ENCODE measurements at places on chromosomes 7 and 10. TPM values are rescaled to one million over a fixed set of nuclear protein-coding genes. Genes with fewer than 3 reads are reported as not detected.

CPN1 gene
- not detected for polyA plus RNA-seq

LRRD1 gene
- 0.75 TPM for polyA plus RNA-seq

CABCOCO1 gene
- polyA plus RNA-seq, result 0.53 TPM

CALN1 gene
- polyA plus RNA-seq, result 1.8 TPM

FEZF1 gene
- polyA plus RNA-seq, result 0.12 TPM

UTF1 gene
- not detected for polyA plus RNA-seq

ANKRD22 gene
- not detected for polyA plus RNA-seq

TMEM26 gene
- polyA plus RNA-seq, result 8.1 TPM

SLC16A12 gene
- 1.9 TPM for polyA plus RNA-seq

FAM25C gene
- polyA plus RNA-seq, result not detected

FGFR2 gene
- polyA plus RNA-seq, result 3.6 TPM

STEAP4 gene
- 7.5 TPM for polyA plus RNA-seq

GNGT1 gene
- polyA plus RNA-seq, result not detected

UNCX gene
- not detected for polyA plus RNA-seq

CFAP46 gene
- polyA plus RNA-seq, result 0.12 TPM

CACNA2D1 gene
- 105 TPM for polyA plus RNA-seq

SHH gene
- 0.10 TPM for polyA plus RNA-seq

PYROXD2 gene
- 27.4 TPM for polyA plus RNA-seq

All from hindlimb muscle (tissue), 1 donor.